ENCODE measurements at places on chromosomes 11 and 22.

- no peak overlapping the region for H3K27ac ChIP-seq
- no peak overlapping the region for H3K4me3 ChIP-seq
- no peak for DNase-seq
- H3K4me1 ChIP-seq = peaks cover 3% of the 10 kb centered on the region
These were observed 34.3 kb downstream of the ZNF202 start for GRCh38 chr11:123707206-123707605.

GRCh38 chr11:33664827-33665226 is 35.8 kb downstream of the C11orf91 start:
- H3K27me3 ChIP-seq = no peaks in the 10 kb centered on the region
- H3K27ac ChIP-seq = no peak overlapping the region
- no peak overlapping the region for H3K4me3 ChIP-seq
- peaks cover 11% of the 10 kb centered on the region for H3K4me1 ChIP-seq

GRCh38 chr11:76269661-76270261 is 63.5 kb upstream of the WNT11 start:
- no peaks in the 10 kb centered on the region for H3K27me3 ChIP-seq
- H3K4me3 ChIP-seq = no peak overlapping the region
- peaks cover 5% of the 10 kb centered on the region for H3K4me1 ChIP-seq
- H3K27ac ChIP-seq = peak overlapping the region; percentile 43

DNA sequence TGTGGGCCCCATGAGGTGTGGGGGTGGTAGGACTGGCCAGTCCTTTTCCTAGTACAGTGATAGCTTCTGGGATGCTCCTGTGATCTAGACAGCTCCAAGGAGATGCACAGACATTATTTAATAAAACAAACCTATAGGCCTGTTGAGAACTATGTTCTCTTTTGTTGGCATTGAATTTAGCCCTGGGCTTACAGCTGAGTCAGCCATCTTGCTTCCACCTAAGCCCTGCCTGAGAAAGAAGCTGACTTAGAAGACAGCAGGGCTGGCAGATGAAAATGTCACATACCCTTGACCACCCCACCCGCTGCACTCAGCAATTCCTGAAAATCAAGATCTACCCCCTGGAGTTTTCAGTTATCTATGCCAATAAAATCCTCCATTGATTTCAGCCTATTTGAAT is 353.2 kb downstream of the CADM1 start:
- H3K4me1 ChIP-seq = peaks cover 18% of the 10 kb centered on the region
- DNase-seq = no peak
- H3K27me3 ChIP-seq = peaks cover 3% of the 10 kb centered on the region
- H3K27ac ChIP-seq = no peak overlapping the region
- H3K4me3 ChIP-seq = no peak overlapping the region

DNA sequence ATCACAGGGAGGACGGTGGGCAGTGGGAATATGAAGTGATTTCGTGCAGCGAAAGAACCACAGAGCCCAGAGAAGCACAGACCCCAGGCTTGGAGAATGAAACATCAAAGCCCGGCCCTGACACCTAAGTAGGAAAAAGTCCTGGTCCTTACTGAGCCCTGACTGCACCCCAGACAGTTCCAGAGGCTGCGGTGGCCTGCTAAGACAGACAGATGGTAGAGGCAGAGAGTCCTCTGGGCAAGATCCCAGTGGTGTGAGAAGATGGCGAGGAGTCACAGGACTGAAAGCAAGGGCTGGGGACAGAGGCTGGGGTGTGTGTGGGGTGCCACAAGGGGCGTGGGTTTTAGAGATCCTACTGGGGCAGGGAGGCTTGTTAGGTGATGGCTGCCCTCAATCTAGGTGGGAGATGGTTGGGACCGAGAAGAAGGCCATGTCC is 3.7 kb downstream of the CBX6 start:
- H3K27ac ChIP-seq = no peak overlapping the region
- H3K4me1 ChIP-seq = peaks cover 37% of the 10 kb centered on the region
- no peaks in the 10 kb centered on the region for H3K36me3 ChIP-seq
- peak; percentile 39 for DNase-seq

- H3K27me3 ChIP-seq = no peaks in the 10 kb centered on the region
- peak overlapping the region; percentile 95 for H3K27ac ChIP-seq
- peaks cover 10% of the 10 kb centered on the region for H3K36me3 ChIP-seq
- peak overlapping the region; percentile 97 for H3K4me3 ChIP-seq
- peaks cover 15% of the 10 kb centered on the region for H3K4me1 ChIP-seq
These were observed 953 bp downstream of the ATG16L2 start for GRCh38 chr11:72815110-72815618.

GRCh38 chr11:66059966-66060680 is 8.0 kb downstream of the SF3B2 start:
- H3K27ac ChIP-seq = no peak overlapping the region
- H3K36me3 ChIP-seq = peaks cover 50% of the 10 kb centered on the region
- H3K27me3 ChIP-seq = no peaks in the 10 kb centered on the region
- no peak overlapping the region for H3K4me3 ChIP-seq

DNA sequence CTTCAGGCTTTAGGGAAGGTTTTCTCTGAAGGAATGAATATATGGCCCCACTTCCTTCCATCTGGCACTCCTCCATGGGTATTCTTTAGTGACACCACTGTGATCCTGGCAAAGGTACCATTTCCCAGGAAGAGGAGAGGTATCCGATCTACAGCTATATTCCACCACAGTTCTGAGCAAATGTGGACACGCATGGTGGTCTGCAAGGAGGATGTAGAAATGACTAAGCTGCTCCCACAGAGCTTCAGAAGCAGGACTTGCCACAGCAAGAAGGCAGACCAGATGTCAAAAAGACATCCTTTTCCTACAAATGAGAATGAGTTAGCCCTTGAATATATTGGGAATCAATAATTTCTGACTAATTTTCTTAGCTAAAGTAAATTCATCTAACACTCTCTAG is 45.5 kb downstream of the ARFGAP2 start:
- H3K4me1 ChIP-seq = peaks cover 7% of the 10 kb centered on the region
- no peak for DNase-seq
- H3K36me3 ChIP-seq = no peaks in the 10 kb centered on the region

- H3K27ac ChIP-seq = no peak overlapping the region
- H3K4me1 ChIP-seq = no peaks in the 10 kb centered on the region
- no peaks in the 10 kb centered on the region for H3K27me3 ChIP-seq
These were observed 1082.5 kb downstream of the BRD1 start for GRCh38 chr22:48744967-48745841.

DNA sequence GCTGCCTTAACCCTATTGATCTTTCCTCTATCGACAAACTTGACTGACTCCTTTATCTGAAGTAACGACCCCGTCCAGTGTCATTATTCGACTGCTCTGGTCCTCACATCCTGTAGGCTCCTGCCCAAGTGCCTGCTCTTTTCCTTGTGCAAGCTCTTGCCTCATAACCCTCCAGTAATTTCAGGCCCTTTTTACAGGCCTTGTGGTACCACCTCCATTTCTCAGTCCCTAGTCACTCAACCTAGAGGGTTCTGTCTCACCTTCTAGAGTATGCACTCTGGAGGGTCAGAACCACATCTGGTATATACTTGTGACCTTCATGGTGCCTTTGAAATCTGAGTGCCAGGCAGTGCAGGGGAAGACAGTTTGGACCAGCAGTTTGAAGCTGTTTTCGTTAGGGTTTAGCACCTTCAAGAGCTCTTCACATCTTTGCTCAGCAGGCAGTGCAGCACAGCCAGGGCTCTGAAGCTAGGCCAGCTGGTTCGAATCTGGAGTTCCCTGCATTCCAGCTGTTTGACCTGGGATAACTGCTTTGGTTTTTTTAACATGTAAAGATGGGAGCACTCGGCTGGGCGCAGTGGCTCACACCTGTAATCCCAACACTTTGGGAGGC is 11.2 kb downstream of the SNRPD3 start:
- H3K4me3 ChIP-seq = no peak overlapping the region
- H3K27me3 ChIP-seq = no peaks in the 10 kb centered on the region
- peak overlapping the region; percentile 47 for H3K27ac ChIP-seq
- DNase-seq = no peak
- peaks cover 20% of the 10 kb centered on the region for H3K36me3 ChIP-seq

DNA sequence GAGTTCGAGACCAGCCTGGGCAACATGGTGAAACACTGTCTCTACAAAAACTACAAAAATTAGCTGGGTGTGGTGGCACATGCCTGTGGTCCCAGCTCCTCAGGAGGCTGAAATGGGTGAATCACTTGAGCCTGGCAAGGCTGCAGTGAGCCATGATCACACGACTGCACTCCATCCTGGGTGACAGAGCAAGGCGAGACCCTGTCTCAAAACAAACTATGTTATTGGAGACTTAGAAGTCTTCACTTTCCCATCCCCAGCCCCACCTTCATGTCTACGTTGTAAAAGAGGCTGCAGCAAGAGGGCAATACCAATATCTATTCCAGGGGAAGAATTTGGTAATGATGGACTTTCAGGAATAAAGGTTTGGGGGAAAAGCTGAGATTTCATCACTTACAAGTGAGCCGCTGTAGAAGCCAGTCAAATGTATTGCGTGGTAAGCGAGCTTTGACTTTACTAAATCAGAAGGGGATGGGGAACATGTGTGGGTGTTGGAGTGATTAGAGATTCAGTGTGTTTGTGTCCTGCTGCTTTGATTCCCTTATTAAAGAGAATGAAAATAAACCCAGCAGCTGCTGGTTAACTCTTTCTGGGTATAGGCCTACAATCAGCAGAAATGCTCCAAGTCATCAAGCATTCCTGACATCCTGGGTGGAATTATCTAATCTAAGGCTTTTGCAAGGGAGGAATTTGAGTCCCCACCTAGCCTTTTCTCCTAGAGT is 53.7 kb downstream of the UBASH3B start:
- no peaks in the 10 kb centered on the region for H3K27me3 ChIP-seq
- no peak overlapping the region for H3K4me3 ChIP-seq
- H3K36me3 ChIP-seq = no peaks in the 10 kb centered on the region
- H3K4me1 ChIP-seq = peaks cover 10% of the 10 kb centered on the region
- DNase-seq = no peak

DNA sequence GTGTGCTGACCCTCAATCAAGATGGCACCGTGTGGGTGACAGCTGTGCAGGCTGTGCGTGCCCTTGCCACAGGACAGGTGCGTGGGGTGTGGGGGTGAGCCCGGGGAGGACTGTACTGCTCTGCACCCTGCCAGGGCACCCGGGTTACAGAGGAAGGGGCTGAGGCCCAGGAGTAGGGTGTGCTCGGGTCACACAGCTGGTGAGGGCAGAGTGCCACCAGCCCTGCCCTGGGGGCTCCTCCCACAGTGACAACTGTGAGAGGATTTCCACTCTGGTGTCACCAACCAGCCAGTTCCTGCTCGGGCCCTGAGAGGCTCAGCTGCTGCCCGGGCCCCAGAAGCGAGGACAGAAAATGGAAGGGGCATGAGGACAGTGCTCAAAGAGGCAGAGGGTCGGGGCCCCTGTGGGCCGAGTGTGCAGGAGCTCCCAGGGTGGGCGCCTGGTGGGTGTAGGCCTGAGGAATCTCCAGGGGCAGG is 20.5 kb downstream of the TRMU start:
- peaks cover 5% of the 10 kb centered on the region for H3K4me1 ChIP-seq
- H3K36me3 ChIP-seq = peaks cover 8% of the 10 kb centered on the region
- no peak for DNase-seq
- no peak overlapping the region for H3K4me3 ChIP-seq

- no peaks in the 10 kb centered on the region for H3K36me3 ChIP-seq
- H3K27ac ChIP-seq = no peak overlapping the region
- H3K4me1 ChIP-seq = peaks cover 2% of the 10 kb centered on the region
- no peak for DNase-seq
These were observed 63.7 kb downstream of the MICAL2 start for GRCh38 chr11:12174128-12174476.

- H3K36me3 ChIP-seq = peaks cover 26% of the 10 kb centered on the region
- H3K27ac ChIP-seq = no peak overlapping the region
- no peaks in the 10 kb centered on the region for H3K4me1 ChIP-seq
- H3K4me3 ChIP-seq = no peak overlapping the region
- DNase-seq = no peak
- H3K27me3 ChIP-seq = no peaks in the 10 kb centered on the region
These were observed 401.1 kb downstream of the CTTN start for GRCh38 chr11:70799386-70799785.

DNA sequence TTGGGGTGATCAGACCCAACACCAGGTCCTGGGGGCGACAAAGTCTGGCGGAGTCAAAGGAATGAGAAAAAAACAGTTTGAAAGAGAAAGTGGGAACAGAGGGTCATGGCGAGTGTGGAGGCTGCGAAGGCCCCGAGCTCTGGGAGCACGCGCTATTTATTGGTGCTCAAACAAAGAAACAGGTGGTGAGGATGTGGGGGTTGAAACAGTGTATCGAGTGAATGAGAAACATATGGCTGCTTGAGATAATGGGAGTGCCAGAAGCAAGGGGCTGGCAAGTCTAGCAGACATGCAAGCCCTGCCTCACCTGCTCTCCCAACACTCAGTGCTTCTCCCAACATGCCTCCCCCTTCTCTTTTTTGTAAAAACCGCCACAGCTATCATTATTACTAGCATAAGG is 7.8 kb upstream of the DUSP18 start:
- peaks cover 23% of the 10 kb centered on the region for H3K27me3 ChIP-seq
- peak overlapping the region; percentile 18 for H3K27ac ChIP-seq
- H3K36me3 ChIP-seq = no peaks in the 10 kb centered on the region
- H3K4me3 ChIP-seq = no peak overlapping the region

DNA sequence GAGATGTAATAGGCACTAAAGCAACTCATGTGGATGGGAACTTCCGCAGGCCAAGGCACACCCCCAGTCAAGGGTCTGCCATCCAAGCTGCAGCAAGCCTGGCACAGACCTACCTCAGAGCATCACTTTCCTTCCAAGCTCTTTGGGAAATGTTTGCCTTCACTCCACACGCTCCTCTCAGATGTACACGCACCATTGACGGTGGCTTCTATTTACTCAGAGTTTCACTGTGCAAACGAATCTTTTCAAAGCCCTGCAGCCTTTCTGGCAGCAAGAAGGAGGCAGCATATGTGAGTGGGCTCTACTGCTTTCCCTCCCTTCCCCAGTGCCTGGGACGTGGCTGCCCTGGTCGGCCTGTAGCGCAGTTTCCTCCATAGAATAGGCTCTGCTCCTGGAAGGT is 60.9 kb upstream of the USP47 start:
- DNase-seq = no peak
- no peak overlapping the region for H3K4me3 ChIP-seq
- H3K36me3 ChIP-seq = no peaks in the 10 kb centered on the region
- no peak overlapping the region for H3K27ac ChIP-seq

DNA sequence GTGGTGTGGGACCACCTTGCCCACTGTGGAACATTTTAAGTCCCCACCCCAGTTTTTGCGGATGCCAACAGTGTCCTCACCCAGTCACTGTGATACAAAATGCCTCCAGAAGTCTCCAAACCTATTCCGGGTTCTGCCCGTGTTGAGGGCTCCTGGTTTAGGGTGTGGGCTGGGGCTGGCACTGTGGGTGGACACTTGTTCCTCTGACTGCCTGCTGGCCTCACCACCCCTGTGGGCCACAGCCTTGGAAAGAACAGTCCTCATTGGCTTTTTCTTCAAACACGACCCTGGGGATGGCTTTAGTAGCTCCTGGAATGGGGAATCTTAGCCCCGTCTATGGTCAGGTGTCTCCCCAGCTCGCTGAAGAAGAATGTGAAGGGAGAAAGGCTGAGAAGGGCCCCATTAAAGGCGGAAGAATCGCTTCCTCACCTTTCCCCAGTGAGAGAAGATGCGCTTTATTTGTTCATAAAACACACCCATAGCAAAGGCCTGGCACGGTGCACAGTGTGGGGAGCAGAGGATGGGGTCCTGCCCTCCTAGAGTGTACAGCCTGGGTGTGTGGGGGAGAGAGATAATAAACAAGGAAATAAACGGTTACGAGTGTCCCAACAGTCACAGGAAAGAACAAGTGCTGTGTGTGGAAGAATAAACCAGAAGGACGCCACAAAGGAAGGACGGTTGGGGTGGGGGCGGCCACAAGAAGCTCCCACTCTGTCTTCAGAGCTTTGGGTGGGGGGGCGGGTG is 91.6 kb upstream of the SLC22A12 start:
- no peak overlapping the region for H3K27ac ChIP-seq
- H3K27me3 ChIP-seq = peaks cover 18% of the 10 kb centered on the region
- H3K4me3 ChIP-seq = no peak overlapping the region
- no peaks in the 10 kb centered on the region for H3K36me3 ChIP-seq

- no peaks in the 10 kb centered on the region for H3K36me3 ChIP-seq
- no peak overlapping the region for H3K4me3 ChIP-seq
- H3K27me3 ChIP-seq = peaks cover 10% of the 10 kb centered on the region
- no peak overlapping the region for H3K27ac ChIP-seq
- no peak for DNase-seq
These were observed 582.4 kb upstream of the B3GAT1 start for GRCh38 chr11:134994431-134994830.
